ENCODE measurements at places on chromosomes 7 and 10.

- DNase-seq = no peak
These were observed 294.2 kb upstream of the ZMIZ1 start for GRCh38 chr10:78774614-78774998.

DNA sequence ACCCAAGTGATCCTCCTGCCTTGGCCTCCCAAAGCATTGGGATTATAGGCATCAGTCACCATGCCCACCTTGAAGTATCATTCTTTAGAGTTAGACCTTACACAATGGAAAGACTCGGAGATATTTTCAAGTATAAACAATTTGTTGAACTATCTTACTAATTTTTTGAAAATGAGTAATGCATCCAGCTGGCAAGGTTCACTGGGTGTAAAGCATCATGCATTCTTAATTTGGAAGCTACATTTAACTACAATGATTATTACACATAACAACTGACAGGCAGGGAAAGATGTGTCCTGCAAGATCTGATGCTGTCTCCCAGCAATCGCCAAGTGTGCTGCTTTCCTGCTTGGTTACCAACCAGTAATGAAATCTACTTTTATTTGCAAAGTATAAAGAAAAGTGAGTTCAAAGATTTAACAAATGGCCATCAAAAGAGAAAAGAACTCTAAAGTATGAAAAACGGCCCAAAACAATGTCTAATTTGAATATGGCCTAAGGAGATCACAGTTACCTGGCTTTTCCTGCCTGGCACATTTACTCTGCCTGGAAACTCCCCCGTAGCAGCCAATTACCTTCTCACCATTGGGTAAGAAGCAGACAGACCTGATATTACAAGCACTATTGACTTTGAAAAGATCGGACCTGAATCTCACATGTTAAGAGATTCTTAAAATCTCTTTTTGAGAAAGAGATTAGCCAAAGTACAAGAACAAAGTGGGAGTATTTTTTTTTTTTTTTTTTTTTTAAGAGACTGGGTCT lies 59.3 kb upstream of the NMT2 start:
- DNase-seq = no peak

GRCh38 chr7:158479021-158479663 lies 108.5 kb downstream of the PTPRN2 start:
- no peak for DNase-seq

GRCh38 chr10:44202952-44203351 lies 181.9 kb downstream of the CXCL12 start:
- no peak for DNase-seq

GRCh38 chr10:130455111-130455695 lies 319.0 kb downstream of the GLRX3 start:
- no peak for DNase-seq
